ENCODE measurements at places on chromosomes 1 and 21. TPM values are rescaled to one million over a fixed set of nuclear protein-coding genes. Genes with fewer than 3 reads are reported as not detected.

The SH3BGR gene
- 1.2 TPM for total RNA-seq

The NTNG1 gene
- 1.4 TPM for total RNA-seq

The KCNK1 gene
- total RNA-seq: 17.0 TPM

The PTGER3 gene
- not detected for total RNA-seq

The LENEP gene
- 0.40 TPM for total RNA-seq

The AMY1A gene
- not detected for total RNA-seq

The RNU1-1 gene
- total RNA-seq: 2,403 TPM

The SYCP1 gene
- not detected for total RNA-seq

The FMO5 gene
- 0.10 TPM for total RNA-seq

The SLC6A9 gene
- total RNA-seq: 1.4 TPM

The TIE1 gene
- total RNA-seq: 3.9 TPM

The CFAP74 gene
- total RNA-seq: not detected

The MTMR11 gene
- 0.45 TPM for total RNA-seq

The TAS1R1 gene
- not detected for total RNA-seq

The CHI3L2 gene
- total RNA-seq: 95.0 TPM
